Mesenchymal stem cell (in vitro differentiated cells and primary cell): ENCODE measurements at places on chromosomes 3 and 15.
A peak's percentile ranks its signal among the peaks of the same experiment; 100 is the strongest.

GRCh38 chr3:153783106-153783505, 338.1 kb upstream of the ARHGEF26 start:
- peak; percentile 40 for DNase-seq

DNA sequence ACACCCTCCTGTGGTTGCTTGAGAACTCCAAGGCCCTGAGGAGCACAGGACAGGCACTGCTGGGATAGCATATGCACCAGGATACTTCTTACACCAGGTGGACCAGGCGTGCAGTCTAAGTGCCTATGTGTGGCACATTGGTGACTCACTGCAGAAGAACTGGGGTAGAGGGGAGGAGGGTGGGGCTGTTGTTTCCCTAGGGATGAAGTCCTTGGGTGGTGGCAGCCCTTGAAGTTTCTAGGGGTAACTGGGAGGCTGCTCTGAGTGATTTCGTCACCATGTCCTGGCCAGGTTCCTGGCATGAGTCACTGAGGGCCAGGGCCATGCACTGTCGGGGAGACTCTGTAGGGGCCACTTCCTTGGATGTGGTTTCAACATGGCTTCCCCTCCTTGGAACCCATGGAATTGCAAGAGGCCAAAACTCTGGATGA, 15.9 kb downstream of the MYZAP start:
- DNase-seq: peak; percentile 10

DNA sequence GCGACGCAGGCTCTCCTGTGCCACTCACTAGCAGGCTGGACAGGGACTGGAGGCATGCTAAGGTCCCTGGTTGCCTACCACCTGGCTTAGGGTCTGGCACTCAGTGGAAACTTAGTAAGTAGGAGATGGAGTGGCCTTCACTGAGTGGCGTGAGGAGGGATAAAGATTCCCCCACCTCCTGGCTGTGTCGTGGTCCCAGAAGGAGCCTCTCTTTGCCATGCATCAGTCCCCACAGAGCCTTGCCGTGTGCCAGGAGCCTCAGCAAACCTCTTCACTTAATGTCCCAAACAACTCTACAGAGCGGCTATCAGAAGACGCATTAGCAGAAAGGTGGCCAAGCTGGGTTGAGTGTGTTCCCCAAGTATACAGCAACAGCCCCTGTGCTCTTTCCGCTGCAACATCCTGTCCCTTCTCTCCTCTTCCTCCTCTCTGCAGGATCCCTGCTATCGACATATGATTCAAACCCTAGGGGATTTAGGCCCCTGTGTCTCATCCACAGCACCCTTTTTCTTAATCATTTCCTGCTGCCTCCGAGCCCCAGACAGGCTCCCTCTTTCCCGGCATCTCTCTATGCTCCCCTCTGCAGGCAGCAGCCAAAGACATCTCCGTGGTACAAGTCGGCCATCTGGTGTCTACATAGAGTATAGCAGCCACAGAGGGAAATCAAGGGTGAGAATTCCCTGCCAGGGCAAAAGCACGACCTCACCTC, 66.7 kb downstream of the SLC6A1 start:
- peak; percentile 61 for DNase-seq

DNA sequence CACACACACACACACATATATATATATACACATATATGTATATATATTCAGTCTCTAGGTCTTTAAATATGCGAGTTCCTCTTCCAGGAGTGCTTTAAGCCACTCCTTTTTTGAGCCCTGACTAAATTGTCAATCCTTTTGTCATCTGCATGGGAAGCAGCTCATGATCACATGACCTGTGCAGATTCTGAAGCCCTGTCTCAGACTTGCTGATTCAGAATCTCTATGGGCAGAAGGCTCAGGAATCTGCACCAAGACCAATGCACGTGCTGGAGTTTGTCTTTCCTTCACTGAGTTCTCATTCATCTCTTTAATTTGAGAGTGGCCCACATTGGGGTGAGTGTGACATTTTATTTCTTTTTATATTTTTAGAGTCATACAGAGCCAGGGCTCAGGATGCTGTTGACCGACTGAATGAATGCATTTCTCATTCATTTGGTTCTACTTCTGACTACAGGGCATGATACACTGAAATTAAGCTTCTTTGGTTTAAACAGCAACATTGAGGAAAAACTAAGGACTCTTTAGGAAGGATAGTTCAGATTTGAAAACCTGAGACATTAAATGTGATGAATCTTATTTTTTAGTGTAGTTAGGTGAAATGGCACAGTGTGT, 307.5 kb downstream of the EDEM1 start:
- no peak for DNase-seq

GRCh38 chr3:122004991-122005565, 17.0 kb downstream of the ILDR1 start:
- no peak for DNase-seq

GRCh38 chr15:93940226-93940625, 291.1 kb upstream of the MCTP2 start:
- DNase-seq: no peak

GRCh38 chr15:74954515-74954914, 2.1 kb downstream of the RPP25 start:
- peak; percentile 88 for DNase-seq

DNA sequence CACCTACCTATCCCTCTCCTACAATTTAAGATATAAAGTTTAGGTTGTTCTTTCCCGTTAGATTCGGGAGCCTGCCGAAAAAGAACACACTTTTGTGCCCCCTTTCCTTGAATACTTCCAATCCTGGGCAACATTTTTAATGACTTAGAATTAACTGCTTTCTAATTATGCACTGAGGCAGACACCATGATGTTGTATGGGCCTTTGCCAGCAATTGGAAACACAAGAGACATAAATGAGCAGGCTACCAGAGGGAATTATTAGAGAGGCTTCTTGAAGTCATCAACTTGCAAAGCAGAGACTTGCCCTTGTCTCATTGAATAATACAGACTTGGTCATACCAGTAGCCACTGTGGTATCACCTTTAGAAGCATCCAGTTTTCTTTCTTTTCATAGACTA, 96.8 kb downstream of the CDIN1 start:
- DNase-seq: no peak
